ENCODE measurements at places on chromosomes 4 and X. TPM values are rescaled to one million over a fixed set of nuclear protein-coding genes. Genes with fewer than 3 reads are reported as not detected.

DNA sequence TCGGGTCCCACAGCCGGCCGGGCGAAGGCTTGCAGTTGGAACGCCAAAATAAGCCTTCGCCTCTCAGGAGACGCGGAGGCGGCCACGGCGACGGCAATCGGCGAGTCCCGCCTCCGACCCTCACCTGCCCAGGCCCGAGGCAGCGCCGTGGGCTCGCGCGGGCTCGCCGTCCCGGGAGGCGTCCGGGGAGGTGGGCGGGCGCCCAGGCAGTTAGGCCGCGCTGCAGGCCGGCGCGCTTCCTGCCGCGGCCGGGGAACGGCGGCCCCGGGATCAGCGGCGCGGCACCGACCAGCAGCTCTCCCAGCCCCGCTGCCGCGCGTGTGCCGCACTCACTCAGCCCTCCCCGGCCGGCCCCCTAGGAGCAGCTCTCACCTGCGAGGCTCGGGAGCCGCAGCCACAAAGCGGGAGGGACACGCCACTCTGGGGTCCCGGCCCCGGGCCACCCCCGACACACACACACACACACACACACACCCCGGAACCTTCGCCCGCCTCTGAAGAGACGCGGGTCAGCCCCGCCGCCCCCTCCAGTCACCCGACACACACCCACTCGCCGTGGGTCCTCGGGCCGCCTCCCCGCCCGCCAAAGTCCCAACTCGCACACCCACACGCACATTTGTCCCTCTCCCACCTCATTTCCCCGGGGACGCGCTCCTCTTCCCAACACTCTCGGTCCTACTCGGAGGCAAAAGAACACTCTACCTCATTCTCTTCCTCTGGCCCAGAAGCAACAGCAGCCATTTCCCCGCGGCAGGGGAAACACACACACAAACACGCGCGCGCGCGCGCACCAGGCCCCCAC lies at the start of gene CNOT6L:
TSS of gene CNOT6L (minus strand) at position 767 of the 802 bp plus-strand sequence. CDS start at position 707, 60 bp downstream.
- DNase-seq: peak; percentile 73

DNA sequence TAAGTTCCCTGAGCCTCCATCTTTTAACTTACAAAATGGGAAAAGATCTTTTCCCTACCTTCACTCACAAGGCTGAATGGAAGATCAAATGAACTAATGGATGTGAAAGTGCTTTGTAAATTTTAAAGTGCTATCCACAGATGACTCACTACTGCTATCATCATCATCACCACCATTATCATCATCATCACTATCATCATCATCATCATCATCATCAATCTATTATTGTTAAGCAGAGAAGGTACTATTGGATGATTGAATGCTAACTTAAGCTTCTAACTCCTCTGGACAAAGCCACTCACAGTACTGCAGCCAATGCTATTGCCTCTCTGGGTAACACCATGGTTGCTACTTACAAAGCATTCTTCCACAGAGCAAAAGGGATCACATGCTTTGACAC lies 1.9 kb downstream of the FRMD7 start:
- DNase-seq: no peak

DNA sequence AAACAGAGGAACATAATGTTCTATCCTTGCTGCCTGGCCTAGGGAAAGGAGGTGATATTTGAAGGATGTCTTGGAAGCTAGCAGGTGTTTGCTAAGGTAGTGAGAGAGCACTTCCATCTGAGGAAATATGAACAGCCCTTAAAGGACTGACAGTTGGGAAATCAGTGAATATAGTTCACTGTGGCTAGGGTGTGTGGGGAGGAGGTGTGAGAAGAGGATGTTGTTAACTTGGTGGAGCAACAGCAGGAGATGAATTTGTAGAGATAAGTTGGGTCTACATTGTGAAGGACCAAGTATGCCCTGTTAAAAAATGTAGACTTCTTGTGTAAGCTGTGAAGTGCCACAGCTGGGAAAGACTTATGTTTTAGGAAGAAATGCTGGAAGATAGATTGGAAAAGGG lies 25.5 kb downstream of the TBC1D19 start:
- DNase-seq: no peak

- DNase-seq: peak; percentile 14
These were observed 10.2 kb downstream of the HNRNPH2 start for GRCh38 chrX:101417981-101418841.

GRCh38 chr4:111066001-111066400 lies 443.1 kb upstream of the PITX2 start:
- DNase-seq: peak; percentile 3

DNA sequence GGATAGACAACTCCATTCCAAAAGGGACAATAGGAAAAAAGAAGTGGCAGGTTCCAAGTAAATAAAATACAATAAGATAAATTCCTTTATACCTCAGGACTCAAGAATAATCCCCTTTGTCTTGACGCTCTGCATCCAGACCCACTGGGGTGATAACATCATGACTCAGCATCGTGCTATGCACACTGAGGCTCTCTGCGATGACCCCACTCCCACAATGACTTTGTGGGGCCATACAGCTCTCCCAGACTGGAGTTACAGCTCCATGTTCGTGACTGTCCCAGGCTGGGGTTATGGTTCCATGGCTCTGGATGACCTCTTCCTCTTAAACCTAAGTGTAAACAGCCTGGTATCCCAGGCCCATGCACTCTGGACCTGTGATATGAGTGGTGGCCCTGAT lies 254.5 kb upstream of the ADGRL3 start:
- peak; percentile 18 for DNase-seq

- DNase-seq: peak; percentile 10
These were observed 11.3 kb downstream of the TDO2 start for GRCh38 chr4:155914782-155915181.

- DNase-seq: no peak
These were observed 45.5 kb upstream of the PROM1 start for GRCh38 chr4:16129336-16129735.

- peak; percentile 63 for DNase-seq
These were observed 57.4 kb downstream of the PSAPL1 start for GRCh38 chr4:7377223-7377865.

DNA sequence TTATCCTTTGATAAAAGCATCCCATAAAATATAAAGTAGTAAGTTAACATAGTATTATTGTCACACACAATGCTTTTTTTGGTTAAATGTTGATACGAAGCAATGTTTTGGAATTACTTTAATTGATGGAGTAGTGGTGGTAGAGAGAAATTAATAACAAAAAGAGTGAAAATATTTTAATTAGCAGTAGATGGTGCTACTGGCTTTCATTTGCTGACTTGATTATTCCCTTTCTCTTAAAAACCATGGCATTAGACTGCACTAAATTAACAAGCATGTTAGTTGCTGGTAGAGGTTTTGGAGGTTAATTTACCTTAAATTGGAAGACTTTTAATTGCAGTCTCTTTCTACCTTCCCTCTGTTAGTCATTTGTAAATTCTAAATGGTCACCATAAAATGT lies 8.9 kb upstream of the DCK start:
- DNase-seq: no peak

- no peak for DNase-seq
These were observed 78.7 kb downstream of the PPARGC1A start for GRCh38 chr4:23811161-23811560.

GRCh38 chr4:89836897-89837384 lies at the start of gene SNCA:
Gene SNCA (minus strand): TSS chr4:89837161. CDS start chr4:89835667, 1,494 bp downstream.
- DNase-seq: peak; percentile 53

- no peak for DNase-seq
These were observed 586.9 kb upstream of the NR3C2 start for GRCh38 chr4:149029056-149029651.

PSAPL1 gene
- total RNA-seq: not detected

YIPF7 gene
- 0.30 TPM for total RNA-seq

BCOR gene
- total RNA-seq: 9.0 TPM

ARAP2 gene
- total RNA-seq: 10.4 TPM

All from astrocyte (in vitro differentiated cells and primary cell).